ENCODE measurements at places on chromosomes 12 and 14.
A peak's percentile ranks its signal among the peaks of the same experiment; 100 is the strongest.

DNA sequence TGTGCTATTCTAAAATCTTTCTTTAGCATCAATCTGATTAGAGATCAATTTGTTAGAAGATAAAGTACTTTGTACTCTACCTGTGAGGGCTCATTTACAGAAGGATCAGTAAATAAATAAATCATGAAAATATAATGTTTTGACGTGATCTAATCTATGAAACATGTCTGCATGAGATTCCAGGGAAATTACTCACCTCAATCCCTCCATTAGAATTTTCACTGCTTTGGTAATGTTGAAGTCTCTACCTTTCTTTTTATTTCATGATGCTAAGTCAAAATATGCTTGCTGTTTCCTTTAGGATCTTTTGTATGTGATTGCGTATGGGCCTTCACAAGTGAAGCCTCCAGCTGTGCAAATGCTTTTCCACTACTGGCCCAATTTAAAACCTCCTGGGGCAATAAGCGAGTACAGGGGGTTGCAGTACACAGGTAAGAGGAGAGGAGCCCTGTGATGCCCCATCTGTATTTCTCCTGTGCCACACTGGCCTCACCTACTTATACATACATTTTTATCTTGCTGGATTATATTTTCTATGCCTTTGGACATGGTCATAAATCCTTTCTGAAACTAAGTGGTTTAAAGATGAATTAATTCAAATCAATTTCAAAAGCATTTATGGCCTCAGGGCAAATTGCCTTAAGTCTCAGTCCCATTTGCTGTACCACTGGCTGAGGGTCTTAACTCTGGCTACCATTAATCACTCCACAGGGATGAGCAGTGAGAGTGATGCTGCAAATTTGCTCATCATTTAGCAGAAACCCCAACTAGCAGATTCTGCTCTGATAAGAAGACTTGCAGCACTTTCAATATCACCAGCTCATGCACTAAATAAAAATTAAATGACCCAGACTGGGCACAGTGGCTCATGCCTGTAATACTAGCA lies 66.4 kb downstream of the UNC79 start:
- DNase-seq, result no peak

DNA sequence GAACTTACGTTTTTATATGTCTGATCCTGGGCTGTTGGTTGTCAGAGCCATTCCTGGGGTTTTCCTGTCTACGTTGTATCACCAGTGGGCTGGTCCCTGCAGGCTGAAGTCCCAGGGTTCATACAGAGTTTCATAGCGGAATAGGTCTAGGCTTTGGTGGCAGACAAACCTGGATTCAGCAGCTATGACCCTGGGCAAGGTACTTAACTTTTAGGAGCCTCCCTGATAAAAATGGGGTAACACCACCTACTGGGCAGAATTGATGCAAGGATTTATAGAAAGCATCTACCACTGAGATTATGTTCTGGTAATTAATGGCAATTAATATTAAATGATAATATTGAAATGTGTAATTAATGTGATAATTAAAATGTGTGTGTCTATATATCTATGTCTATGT lies 141.2 kb downstream of the SYNE2 start:
- DNase-seq, result no peak

DNA sequence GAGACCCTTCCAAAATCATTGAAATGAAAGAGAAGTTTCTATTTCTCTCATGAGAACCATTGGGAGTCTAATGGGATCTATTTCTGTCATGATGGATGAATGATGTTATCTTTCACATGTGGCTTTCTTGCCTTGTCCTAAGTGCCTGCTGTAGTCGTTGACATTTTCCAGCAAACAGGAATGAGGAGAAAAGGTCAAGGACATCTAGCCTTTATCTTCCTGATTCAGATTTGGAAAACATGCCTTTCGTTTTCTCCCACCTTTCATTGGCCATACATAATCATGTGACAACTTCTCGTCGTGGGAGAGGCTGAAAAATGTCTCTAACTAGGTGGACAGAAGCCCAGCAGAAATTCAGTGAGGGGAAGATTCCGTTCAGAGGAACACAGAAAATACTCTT lies 94.5 kb downstream of the PCNX1 start:
- DNase-seq, result no peak

- no peak for DNase-seq
These were observed 212.1 kb upstream of the ARID2 start for GRCh38 chr12:45517381-45517780.

DNA sequence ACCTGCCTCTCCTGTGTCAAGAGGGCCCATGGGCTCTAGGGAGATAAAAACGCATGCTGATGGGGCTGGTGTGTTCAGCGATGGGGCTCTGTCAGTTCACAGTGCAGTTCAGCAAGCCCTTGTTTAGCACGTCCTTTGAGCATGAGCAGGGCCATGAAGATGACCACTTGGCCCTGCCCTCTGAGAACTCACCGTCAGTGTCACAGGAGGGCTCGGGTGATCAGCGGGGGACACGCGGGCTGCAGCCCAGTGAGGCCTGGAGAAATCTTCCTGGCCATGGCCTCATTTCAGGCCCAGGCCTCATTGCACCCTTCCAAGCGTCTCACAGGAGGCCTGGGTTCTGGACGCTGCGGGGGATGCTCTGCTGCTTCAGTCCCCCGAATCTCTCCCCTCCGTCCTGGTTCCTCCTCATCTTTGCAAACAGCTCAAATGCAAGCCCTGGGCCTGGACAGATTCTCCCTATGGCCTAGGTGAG lies 181.6 kb downstream of the ADGRD1 start:
- DNase-seq, result no peak

- DNase-seq, result no peak
These were observed 26.4 kb downstream of the CMKLR1 start for GRCh38 chr12:108312693-108313189.

- DNase-seq, result no peak
These were observed 106.0 kb upstream of the NOVA1 start for GRCh38 chr14:26703686-26704366.

- DNase-seq, result no peak
These were observed 477.3 kb upstream of the FLRT2 start for GRCh38 chr14:85052646-85053045.

GRCh38 chr14:73771848-73772638 lies 57.9 kb upstream of the PNMA1 start:
- DNase-seq, result peak; percentile 29

DNA sequence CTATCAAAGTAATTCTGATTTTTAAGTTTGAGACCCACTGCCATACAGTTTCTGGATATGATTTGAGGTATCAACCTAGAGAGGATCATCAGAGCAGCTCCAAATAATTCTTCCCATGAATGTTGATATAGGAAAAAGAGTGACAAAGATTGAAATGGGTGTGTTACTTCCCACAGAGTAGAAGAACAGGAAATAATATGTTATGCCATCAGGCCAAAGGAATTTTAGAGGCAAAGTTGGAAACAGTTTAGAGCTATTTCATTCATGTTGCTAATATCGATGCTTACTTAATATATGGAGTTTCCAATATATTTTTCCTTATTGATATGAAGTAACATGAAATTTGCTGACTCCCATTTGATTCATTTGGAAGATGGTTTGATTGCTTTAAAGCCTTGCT lies 8.9 kb upstream of the MSRB3 start:
- DNase-seq, result no peak

DNA sequence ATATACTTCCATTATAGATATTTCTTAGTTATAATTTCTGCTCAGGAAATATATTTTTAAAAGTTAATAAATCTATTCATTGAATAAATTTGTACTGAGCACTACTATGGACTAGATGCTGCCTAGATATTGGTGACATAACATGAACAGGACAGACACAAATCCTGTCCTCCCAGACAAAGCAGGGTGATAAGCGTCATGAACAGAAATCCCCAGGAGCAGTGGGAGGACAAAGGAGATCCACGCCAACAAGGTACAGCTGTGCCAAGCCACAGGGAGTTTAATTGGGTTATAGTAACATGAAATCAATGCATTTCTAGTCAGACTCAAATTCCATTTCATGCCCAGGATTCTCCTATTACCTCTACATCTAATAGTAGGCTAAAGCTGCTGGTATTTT lies 171.8 kb upstream of the CPNE8 start:
- DNase-seq, result no peak

DNA sequence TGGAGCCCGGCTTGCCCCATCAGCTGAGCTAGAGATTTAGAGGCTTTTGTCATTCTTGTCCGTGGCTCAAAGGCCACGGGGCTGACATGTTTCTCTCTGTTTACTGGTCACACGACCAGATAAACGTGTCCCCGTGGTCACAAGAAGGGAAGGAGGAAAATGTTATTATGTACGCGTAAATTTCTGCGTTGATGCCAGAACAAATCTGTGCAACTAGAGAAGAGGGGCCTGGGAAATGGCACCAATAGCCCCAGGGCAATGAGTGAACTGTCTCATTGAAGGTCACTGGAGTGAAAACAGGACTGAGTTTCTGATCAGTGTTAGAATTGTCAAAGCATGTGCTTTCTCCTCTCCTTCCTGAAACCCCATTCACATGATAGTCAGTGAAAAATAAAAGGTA lies 25.3 kb downstream of the OAS2 start:
- no peak for DNase-seq

DNA sequence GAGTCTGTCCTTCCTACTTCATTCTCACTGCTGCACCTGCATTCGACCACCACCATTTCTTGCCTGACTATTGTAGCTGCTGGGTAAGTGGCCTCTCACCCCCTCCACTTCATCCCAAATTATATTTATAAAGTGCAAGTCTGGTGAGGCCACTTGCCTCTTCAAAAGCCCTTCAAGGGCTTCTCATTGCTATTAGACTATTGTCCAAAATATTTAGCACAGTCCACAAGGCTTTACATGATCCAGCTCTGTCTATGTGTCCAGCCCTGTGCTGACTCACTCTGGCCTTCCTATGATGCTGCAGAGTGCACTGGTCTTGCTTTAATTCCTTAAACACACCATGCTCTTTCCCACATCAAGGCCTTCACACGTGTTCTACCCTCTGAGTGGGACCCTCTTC lies 46.0 kb downstream of the PAH start:
- DNase-seq, result no peak

DNA sequence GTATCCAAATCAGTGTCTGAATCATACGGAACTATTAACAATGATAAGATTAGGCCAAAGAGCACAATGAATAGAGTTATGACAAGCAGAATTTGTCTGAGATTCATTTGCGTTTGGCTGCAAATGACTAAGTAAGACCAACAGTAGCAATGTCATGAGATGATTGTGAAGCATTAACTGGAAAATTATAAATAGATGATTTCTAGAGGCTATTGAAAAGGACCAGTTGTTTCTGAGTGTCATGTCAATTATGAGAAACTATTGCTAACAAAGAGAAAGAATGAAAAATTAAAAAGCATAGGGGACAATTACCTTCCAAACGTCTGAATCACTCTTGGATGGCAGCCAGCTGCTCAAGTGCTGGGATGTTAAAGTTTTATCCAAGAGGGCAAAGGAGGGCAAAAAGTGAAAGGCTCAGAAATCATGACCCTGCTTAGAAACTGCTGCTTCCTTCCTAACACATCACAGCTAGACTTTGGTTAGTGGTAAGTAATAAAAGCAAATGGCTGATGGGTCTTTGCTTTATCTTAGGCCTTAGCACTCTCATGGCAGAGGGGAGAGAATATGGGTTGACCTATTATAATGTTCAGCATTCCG lies 89.0 kb downstream of the AKAP6 start:
- no peak for DNase-seq

- DNase-seq, result no peak
These were observed 331.2 kb downstream of the CACNA1C start for GRCh38 chr12:2384029-2384386.

DNA sequence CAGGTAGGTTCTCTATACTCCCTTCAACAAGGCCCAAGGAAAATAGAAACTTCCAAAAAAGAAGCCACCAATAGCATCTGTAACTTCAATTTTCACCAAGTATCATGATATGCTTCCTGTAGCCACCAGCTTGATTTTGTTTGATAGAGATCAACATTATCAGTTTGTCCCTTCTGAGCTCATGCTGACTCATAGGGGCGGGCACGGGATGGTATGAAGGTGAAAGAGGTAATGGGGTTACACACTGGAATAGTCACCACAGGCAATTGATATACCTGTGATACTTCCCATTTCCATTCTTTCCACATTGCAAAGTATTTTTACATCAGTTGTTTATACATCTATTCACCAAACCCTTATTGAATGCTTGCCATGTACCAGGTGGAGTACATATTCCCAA lies 134.1 kb downstream of the KCNA5 start:
- no peak for DNase-seq

DNA sequence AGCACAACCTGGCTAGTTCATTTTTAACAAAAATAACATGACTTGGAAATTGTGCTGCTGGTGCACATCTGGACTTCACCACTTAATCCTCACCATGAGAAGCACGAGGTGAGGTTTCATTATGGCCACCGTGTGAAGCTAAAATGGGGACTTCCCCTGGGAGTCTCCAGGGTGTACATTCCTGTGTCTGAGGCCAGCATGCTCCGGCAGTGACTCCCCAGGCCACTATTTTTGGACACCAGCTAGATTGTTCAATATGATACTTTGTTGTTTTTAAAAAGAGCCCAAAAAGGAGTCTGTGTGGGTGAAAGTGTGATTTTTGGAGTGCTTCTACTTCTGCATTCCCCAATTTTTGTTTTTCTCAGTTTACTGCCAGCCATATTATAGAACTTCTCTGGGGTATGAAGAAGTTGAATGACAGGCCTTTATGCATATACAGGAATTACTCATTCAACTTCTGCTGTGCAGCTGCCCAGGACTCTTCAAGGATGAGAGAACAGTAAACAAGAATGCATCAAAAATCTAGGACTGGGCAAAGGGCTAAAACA lies 16.9 kb upstream of the AICDA start:
- DNase-seq, result no peak

- DNase-seq, result no peak
These were observed 282.7 kb downstream of the CACNA1C start for GRCh38 chr12:2335513-2335912.

DNA sequence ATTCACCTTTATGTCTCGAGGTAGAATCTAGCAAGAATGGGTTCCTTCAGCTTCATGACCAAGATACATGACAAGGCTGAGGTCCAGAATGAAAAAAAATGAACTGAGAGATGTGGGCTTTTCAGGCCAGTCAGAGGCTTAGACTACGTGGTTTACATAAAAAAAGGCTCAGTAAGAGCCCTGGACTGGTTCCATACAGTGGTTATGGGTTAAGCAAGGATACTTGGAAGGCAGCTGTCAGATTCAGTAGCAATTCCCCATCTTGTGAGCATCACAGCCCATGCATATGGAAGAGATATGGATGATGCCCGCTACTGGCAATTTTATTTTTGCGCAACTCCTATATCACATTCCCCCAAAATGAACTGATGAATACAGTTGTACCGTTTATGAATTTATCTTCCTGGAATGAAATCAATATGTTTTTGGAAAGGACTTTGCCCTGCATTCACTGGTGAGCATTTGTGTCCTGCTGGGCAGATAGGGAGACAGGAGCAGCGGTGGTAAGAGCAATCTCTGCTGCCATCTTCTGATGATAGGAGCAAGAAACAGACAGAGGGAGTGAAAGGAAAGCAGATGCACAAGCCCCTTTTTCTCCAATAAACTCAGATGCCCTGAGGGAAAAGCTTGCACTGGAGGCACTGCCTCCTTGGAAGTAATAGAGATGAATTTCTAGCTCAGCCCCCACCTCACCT lies 280.4 kb downstream of the GALC start:
- no peak for DNase-seq

All from activated gamma-delta T cell (primary cell).